ENCODE measurements at places on chromosomes 4 and X. TPM values are rescaled to one million over a fixed set of nuclear protein-coding genes. Genes with fewer than 3 reads are reported as not detected.

Gene CYBB
- not detected for total RNA-seq

Gene ESX1
- not detected for total RNA-seq

Gene DUSP9
- not detected for total RNA-seq

Gene HS3ST1
- 0.65 TPM for total RNA-seq

Gene FAM47E
- total RNA-seq, result 0.59 TPM

Measured in smooth muscle cell of the pulmonary artery (primary cell).